ENCODE measurements at places on chromosomes 2 and 18.

DNA sequence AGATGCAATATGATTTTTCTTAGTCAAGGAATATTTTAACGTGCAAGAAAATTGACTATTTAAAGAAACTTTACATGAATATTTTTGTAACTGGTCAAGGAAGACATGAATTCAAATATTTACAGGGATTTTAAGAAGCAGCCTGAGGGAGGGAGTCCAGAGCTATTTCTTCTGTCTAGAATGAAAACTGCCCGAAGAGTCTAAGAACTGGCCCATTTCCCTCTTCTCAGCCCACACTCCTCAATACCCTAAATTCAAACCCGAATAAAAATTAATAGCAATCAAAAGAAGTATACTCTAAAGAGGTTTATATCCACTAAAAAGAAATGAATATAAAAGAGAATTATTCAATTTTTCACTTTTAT lies 6.5 kb upstream of the NDUFV2 start:
- no peak for DNase-seq

DNA sequence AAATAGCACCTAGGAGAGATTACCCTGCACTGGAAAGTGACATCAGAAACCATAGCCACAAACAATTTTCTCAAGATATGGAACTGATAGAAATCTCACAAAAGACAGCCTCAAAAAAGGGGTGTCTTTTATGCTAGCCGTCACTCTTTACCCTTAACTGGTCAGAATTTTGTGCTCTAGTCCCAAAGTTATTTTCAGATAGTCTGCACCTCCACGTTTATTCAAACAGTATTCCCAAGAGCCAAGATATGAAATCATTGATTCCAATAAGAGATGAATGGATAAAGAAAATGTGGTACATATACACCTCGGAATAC lies 23.5 kb upstream of the PMAIP1 start:
- no peak for DNase-seq

- DNase-seq: no peak
Measured at GRCh38 chr2:24435391-24436316, 55.4 kb upstream of the NCOA1 start.

- no peak for DNase-seq
Measured at GRCh38 chr2:152606081-152606480, 111.2 kb downstream of the PRPF40A start.

DNA sequence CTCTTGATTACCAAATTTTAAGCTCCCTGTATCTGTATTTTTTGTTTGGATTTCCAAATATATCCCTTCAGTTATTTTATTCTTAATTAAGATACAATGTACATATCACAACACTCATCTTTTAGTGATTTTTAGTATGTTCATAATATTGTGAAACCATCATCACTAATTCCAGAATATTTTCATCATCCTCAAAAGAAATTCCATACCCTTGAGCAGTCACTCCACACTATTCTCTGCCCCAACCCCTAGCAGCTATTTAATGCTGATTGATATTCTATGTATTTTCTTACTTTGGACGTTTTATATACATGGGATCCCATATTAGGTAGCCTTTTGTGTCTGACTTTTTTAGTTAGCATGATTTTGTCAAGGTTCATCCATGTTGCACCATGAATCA lies 127.4 kb upstream of the SLC8A1 start:
- DNase-seq: no peak

DNA sequence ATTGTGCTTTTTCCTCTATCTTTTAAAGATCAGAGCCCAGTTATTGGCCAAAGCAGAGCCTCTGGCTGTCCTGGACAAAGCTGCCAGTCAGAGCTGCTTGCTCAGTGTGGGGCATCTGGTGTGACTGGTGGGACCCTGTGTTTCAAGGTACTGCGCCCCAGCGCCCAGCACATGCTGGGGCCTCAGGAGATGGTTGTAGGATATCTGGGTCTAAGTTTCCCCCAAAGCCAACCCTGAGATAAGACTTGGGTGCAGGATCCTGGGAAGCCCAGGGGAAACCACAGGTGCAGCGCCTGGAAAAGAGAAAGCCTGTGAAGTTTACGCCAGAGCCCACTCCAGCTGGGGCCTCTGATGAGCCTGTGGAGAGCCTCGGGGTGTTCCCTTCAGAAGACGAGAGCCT lies 117.7 kb downstream of the RPIA start:
- no peak for DNase-seq

DNA sequence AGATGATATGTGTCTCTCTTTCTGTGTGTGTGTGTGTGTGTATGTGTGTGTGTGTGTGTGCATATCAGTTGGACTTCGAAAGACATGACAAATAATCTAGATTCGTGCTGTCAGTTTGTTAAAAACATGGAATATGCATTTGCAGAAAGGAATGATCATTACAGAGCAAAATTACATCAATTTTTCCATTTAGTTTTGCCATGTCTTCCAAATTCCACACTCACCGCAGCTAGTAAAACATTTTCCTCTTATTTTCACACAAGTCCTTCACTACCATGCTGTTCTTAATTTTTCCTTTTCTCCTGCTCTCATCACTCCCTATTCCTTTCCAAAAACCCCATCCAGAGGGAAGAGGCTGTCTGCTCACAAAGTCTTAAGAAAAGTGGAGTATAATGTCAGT lies 1191.4 kb upstream of the SLC39A10 start:
- DNase-seq: no peak

- DNase-seq: no peak
Measured at GRCh38 chr2:128360711-128361110, 42.0 kb upstream of the HS6ST1 start.

DNA sequence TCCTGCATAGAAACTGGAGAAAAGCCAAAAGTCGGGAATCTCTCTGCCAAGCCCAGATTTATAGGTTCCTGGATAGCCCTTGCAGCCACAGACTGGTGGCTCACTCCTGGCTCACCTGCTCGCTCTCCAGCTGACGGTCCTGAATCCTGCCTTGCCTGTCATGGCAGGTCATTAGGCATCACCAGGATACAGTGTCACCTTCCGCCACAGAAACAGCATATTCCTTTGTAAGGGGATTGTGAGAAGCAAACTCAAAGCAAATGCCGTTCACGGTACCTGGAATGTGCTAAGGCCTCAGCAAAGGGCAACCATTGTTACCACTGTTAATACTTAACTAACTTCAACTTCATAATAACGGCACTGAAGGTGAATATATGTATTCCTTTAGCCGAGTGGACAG lies 57.1 kb upstream of the GPR45 start:
- DNase-seq: no peak

GRCh38 chr2:50221106-50221505 lies 810.8 kb downstream of the NRXN1 start:
- DNase-seq: no peak

DNA sequence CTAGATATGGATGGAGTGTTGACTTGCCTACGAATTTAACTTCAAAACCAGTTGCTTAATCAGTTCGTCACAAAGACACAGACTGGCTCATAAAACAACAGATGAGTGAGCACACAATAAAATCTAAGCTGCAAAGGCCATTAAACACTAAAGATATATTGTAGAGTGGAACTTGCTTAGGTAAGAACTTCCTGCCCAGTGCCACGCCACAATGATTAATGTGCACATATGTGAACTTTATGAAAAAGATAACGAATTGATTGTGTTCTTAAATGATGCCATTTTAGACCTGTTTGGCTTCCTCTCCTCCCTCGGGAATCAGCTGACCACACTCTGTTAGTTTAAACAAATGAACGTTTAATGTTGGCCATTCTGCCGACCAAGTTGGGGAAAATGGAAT lies 2031.3 kb upstream of the CELF4 start:
- DNase-seq: no peak

GRCh38 chr2:19754907-19755306 lies 146.9 kb downstream of the TTC32 start:
- no peak for DNase-seq

GRCh38 chr2:36698993-36699392 lies 2.5 kb downstream of the VIT start:
- DNase-seq: no peak

GRCh38 chr2:133204421-133204820 lies 363.8 kb downstream of the NCKAP5 start:
- no peak for DNase-seq

GRCh38 chr2:135986507-135986906 lies 1.1 kb upstream of the DARS1 start:
- no peak for DNase-seq

DNA sequence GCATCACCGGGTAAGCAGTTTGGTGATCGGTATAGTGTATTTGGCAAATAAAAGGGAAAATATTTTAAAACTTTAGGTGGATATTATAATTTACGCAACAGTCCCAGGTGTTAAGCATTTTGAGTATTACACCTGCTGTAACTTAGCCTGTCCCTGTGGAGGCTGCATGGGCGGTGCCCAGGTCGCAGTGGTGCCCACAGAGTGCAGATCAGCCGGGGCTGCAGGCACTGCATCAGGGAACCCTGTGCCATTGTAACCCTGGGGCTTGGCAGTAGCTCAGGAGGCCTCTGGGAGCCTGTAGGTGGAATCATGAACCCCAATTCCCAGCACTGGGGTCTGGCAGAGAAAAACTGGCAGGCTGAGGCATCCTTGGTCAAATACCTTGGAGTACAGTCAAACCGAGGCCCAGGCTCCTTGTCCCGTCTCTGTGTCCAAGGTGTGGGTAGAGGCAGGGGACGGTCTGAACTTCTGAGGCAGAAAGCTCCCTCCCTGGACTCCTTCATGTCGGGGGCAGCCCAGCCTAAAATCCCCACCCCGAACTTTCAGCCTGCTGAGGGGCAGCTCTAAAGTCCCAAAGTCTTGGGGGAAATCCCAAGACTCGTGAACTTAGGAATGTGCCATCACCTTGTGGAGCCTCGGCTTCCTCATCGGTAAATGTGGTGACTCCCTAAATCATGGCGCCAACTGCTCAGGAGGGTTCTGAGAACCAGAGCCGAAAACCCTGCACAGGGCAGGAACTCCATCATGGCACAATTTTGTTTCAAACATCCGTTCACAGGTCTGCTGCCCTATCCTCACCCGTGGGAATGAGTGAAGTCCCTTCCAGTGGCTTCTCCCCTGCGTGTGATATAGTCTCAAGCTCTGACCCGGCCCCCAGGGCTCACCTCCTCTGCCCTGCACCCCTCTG lies 85.7 kb downstream of the INHBB start:
- no peak for DNase-seq

DNA sequence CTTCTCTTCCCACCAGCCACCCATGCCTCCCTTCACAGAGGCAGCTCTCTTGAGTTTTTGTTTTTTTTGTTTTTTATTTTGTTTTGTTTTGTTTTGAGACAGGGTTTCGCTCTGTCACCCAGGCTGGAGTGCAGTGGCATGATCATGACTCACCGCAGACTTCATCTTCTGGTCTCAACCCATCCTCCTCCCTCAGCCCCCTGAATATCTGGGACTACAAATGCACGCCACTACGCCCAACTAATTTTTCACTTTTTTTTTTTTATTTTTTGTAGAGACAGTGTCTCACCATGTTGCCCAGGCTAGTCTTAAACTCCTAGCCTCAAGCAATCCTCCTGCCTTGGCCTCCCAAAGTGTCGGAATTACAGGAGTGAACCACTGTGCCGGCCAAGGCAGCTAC lies 161.4 kb downstream of the TRABD2A start:
- no peak for DNase-seq

DNA sequence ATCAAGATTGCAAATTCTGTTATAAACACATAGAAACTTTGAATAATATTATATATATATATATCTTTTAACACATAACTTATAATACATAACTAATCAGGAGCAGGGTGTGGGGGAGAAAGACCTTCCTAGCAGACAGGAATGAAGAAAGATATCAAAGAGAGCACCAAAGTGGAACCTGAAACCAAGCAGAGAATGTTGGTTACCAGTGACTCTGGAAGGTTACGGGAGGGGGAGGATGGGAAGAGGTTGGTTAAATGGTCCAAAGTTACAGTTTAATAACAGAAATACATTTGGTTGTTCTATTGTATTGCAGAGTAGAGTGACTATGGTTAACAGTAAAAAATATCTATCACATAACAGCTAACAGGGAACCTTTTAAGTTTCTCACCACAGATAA lies 366.7 kb downstream of the LRRTM4 start:
- no peak for DNase-seq

- DNase-seq: no peak
Measured at GRCh38 chr2:65353046-65353445, 79.4 kb downstream of the SPRED2 start.

DNA sequence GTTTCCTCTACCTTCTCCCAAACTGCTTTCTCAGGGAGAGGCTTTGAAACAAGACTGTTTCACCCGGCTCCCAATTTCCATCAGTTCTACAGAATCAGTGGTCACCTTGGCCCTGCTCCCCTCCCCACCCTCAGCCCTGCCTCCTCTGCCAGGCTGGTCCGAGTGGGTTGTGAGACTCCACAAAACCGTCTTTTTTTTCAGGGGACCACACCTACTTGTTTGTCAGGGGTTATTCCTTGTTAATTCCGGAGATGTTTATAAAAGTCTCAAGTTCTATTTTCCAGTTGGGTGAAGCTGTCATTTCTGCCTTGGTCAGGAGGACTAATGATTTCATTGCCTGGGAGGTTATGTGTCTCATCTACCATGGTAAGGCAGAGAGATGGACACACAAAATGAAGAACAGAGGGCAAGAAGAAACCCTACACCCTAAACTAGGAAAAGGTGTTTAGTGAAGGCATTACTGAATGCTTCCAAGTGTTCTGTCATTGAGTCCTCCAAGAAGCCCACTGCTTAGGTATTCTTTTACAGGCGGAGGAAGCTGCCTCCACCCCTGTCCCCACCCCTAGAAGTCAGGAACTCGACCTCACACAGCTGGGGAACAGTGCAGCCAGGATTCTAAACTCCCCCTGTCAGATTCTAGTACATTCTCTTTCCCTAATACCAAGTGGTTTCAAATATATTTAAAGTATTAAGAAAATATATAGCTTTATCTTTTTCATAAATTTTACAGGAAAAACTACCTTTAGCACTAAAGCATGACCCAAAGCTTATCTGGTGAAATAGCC lies 46.3 kb downstream of the COPS8 start:
- no peak for DNase-seq

DNA sequence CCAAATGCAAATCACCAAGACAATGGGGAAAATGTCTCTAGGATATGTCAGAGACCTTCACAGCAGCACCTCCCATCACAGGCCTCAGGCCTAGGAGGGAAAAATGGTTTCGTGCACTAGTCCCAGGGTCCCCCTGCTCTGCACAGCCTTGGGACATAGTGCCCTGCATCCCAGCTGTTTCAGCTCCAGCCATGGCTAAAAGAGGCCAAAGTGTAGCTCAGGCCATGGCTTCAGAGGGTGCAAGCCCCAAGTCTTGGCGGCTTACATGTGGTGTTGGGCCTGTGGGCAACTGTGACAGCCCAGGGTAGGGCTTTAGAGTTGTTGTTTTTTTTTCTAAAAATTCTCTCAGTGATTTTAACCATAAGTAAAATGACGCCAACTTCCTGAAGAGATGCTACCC lies 25.5 kb upstream of the SOCS6 start:
- DNase-seq: no peak

- no peak for DNase-seq
Measured at GRCh38 chr2:217714287-217714751, 288.5 kb downstream of the TNS1 start.

DNA sequence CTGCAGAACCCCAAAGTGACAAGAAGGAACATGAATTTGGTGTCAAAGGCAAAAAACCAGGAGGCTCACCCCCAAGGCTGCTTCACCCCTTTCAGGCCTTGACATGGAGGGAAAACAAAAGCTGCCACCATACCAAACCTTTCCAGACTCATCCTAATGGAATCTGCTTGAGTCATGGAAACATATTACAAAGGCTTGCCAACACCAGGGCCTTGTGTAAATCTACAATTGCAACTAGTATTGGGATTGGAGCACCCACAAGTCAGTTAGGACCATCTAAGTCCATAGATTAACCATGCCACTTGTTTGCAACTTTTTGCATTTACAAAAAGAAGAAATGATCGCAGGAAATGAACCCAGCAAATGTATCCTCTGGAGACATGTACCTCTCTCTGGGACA lies 297.6 kb downstream of the CDCA7 start:
- DNase-seq: no peak
